ENCODE measurements at places on chromosomes 4 and X. TPM values are rescaled to one million over a fixed set of nuclear protein-coding genes. Genes with fewer than 3 reads are reported as not detected.

Gene STBD1
- 0.74 TPM for total RNA-seq

Gene BEX2
- total RNA-seq = 108 TPM

Gene CXCL1
- total RNA-seq = 1.5 TPM

Gene ARL13A
- total RNA-seq = not detected

Gene VCX3B
- not detected for total RNA-seq

Gene MAML3
- 5.2 TPM for total RNA-seq

Gene VCX3A
- total RNA-seq = not detected

Gene TCEAL2
- total RNA-seq = 26.6 TPM

Gene YY2
- total RNA-seq = 0.98 TPM

Gene CCSER1
- total RNA-seq = 122 TPM

Gene CRLF2
- under 0.01 TPM for total RNA-seq

Gene FGA
- total RNA-seq = not detected

Gene GNRHR
- total RNA-seq = under 0.01 TPM

Gene DCAF4L1
- under 0.01 TPM for total RNA-seq

Gene XG
- total RNA-seq = not detected

Gene SPON2
- 7.6 TPM for total RNA-seq

Gene ODAPH
- not detected for total RNA-seq

Gene PWWP3B
- total RNA-seq = 0.74 TPM

Gene SSX5
- not detected for total RNA-seq

Gene ARHGEF38
- under 0.01 TPM for total RNA-seq

Gene MUC7
- not detected for total RNA-seq

Gene PRICKLE3
- 0.74 TPM for total RNA-seq

Gene CCDC158
- total RNA-seq = 3.9 TPM

Gene NKX1-1
- total RNA-seq = not detected

Gene GABRB1
- 72.0 TPM for total RNA-seq

Gene CPE
- total RNA-seq = 349 TPM

Gene GASK1B
- total RNA-seq = 14.3 TPM

Gene MAP7D2
- 9.3 TPM for total RNA-seq

Gene CRMP1
- 551 TPM for total RNA-seq

Gene GUCY1B1
- 52.4 TPM for total RNA-seq

Gene SMARCA1
- 69.1 TPM for total RNA-seq

Gene CCNQ
- total RNA-seq = 13.8 TPM

Gene PNMA6A
- 13.5 TPM for total RNA-seq

Gene TMPRSS11D
- total RNA-seq = not detected

Gene PDLIM3
- 12.3 TPM for total RNA-seq
